SK-N-DZ (cell line): ENCODE measurements at places on chromosomes 12 and 14.

GRCh38 chr12:128004383-128004938 lies 262.5 kb upstream of the TMEM132C start:
- peak; percentile 36 for DNase-seq

DNA sequence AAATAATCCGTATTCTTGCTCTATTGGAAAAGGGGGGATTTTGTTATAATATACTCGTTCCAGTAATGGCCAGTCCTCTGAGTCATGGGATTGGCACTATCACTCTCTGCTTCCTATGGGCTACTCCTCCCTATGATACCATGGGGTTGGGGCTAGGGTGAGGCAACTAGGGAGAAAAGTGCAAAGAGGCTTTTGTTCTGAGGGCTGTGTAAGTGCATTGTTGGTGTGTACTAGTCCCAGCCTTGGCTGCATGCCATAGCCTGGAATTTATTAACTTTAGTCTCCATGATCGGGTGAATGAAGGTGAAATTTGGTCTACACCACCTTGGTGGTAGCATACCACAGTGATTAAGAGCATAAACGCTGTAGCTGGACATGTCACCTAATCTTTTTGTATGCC lies 247.6 kb downstream of the RPAP3 start:
- DNase-seq, result no peak

DNA sequence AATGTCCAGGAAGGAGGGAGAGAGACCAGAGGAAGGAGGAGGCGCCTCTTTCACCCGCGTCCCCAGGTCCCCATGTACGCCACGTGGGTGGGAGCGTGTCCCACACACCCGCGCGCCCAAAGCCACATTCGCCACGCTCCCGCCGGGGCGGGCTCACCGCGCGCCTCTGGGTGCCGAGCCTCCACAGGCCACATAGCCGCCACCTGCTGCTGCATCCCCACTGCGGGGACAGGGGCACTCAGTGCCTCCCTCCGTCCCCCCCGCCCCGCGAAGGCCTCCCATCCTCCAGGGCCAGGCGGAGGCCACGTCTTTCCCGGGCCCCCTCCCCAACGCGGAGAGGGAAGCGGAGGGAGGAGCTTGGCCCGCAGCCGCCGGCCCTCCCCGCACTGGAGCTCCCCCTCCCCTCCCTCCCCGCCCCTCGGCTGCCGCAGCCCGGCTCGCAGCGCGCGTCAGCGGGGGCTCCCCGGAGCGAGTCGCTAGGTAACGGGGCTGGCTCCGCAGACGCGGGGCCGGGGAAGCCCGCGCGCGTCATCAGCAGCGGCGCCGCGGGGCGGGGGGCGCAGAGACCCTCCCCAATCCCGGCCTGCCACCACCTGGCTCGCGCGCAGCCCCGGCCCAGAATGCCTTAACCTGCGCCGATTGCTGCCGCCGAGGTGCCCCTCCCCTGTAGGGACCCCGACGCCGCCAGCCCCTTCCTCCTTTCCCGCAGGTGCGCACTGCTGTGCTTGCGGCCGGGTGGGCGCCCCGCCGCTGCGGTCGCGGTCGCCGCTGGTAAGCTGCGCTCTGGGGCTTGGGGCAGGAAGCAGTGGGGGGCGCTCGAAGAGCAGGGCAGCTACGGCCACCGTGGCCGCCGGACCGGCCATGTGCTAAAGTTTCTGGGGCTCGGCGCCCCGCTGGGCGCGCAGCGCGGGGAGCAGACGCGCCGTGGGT lies 536 bp upstream of the TUNAR start:
- peak; percentile 2 for DNase-seq

DNA sequence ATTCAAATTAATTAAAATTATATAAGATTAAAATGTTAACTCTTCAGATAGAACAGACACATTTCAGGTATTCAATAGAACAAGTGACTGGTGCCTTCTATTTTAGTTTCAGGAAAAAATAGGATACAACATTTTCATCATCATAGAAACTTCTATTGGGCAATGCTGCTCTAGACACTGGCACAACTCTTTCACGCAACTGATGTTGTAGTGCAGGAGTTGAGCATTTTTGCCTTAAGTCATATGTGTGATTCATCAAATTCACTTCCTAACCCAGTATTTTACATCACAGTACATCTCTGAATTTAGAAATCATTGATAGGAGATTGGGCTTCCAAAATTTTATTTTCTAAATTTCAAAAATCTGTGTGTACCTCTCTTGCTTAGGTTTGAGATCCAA lies 215.4 kb upstream of the DIO2 start:
- DNase-seq, result no peak

DNA sequence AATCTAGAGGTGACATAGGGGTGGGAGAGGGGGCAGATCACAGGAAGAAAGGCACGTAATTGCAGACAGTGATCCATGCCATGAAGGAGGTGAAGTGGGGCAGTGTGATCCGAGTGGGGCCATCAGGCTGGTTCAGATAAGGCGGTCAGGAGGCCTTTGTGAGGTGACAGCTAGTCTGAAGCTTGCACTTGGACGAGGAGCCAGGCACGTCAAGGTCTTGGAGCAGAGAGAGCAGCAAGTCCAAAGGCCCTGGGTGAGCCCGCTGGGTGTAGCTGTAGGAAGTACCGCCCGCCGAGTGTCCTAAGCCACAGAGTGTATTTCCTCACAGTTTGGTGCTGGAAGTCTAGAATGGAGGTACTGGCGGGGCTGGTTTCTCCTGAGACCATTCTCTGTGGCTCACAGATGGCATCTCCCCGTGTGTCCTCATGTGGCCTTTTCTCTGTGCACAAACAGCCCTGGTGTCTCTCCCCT lies 23.6 kb downstream of the RHOF start:
- no peak for DNase-seq

GRCh38 chr12:92844151-92844763 lies 84.8 kb downstream of the EEA1 start:
- DNase-seq, result no peak
